ENCODE measurements at places on chromosomes 4 and X.

GRCh38 chrX:54171527-54172250 lies 11.4 kb downstream of the FAM120C start:
- DNase-seq, result no peak

DNA sequence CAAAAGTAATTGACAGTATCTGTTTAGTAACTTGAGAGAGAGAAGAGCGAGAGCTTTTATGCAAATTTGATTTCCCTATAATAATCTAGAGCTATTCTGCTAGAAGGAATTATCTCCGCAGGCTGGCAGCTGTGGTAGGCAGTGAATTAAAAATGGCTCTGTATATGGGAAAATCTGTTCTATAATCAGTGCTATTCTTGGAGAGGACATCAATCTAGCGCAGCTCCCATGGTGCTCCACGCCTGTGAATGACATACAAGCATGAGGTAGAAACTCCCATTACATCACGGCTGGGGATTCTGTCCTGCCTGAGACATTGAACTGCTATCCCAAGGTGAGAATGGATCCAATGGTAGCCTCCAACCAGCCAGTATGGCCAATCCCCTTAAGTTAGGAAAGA lies 179.0 kb downstream of the DHX15 start:
- no peak for DNase-seq

DNA sequence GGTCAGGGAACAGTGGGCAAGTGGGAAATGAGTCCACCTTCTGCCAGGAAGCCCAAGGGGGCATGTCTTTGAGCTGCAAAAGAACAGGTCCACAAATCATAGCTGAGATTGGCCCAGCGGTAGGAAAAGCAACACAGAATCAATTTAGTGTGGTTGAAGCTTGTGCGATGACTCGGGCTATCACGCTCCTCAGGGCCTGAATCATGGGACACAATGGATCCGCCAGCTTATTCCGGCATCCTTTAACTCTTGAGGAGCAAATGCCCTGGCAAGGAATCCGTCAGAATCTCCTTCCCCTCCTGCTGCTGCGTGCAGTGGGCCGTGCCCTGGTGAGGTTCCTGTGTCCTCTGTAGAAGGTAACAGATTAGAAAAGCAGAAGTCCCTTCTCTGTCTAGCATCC lies 98.0 kb downstream of the RELL1 start:
- no peak for DNase-seq

- DNase-seq, result no peak
Measured at GRCh38 chr4:141169391-141169790, 36.1 kb upstream of the RNF150 start.

DNA sequence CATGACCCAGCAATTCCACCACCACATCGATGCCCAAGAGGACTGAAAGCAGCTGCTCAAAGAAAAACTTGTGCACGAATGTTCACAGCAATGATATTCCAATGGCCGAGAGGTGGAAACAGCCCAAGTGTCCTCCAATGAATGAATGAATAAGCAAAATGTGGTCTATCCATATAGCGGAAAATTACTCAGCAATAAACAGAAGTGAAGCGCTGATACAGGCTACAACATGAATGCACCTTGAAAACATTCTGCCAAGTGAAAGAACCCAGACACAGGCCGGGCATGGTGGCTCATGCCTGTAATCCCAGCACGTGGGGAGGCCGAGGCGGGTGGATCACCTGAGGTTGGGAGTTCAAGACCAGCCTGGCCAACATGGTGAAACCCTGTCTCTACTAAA lies 5.2 kb upstream of the SLC2A9 start:
- DNase-seq, result no peak

- no peak for DNase-seq
Measured at GRCh38 chr4:26806331-26806730, 54.3 kb upstream of the STIM2 start.
